ENCODE measurements at places on chromosomes 2 and 18.

GRCh38 chr2:204483608-204484081 lies 61.6 kb upstream of the PARD3B start:
- peak; percentile 85 for DNase-seq

GRCh38 chr2:238256111-238256510 lies 16.3 kb upstream of the HES6 start:
- DNase-seq = no peak

- DNase-seq = no peak
Observed at GRCh38 chr2:76928026-76928425, 594.1 kb downstream of the LRRTM4 start.

- DNase-seq = no peak
Observed at GRCh38 chr18:13218368-13218991, at the start of gene LDLRAD4. Gene LDLRAD4, plus strand, starts transcription at chr18:13218760.

DNA sequence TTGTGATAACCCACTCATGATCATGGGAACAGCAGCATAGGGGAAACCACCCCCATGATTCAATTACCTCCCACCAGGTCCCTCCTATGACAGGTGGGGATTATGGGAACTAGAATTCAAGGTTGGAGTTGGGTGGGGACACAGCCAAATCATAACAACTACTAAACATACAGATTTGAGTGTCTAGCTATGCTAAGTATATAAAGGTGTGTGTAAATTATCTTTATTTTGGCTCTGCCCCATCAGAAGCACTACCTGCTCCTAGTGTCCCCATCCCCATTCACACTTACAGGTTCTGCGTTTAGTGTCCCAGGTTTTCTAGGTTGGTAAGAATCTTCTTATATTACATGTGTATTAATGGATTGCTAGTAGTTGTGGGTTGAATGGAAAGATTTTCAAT lies 464.7 kb downstream of the EPHA4 start:
- DNase-seq = no peak

DNA sequence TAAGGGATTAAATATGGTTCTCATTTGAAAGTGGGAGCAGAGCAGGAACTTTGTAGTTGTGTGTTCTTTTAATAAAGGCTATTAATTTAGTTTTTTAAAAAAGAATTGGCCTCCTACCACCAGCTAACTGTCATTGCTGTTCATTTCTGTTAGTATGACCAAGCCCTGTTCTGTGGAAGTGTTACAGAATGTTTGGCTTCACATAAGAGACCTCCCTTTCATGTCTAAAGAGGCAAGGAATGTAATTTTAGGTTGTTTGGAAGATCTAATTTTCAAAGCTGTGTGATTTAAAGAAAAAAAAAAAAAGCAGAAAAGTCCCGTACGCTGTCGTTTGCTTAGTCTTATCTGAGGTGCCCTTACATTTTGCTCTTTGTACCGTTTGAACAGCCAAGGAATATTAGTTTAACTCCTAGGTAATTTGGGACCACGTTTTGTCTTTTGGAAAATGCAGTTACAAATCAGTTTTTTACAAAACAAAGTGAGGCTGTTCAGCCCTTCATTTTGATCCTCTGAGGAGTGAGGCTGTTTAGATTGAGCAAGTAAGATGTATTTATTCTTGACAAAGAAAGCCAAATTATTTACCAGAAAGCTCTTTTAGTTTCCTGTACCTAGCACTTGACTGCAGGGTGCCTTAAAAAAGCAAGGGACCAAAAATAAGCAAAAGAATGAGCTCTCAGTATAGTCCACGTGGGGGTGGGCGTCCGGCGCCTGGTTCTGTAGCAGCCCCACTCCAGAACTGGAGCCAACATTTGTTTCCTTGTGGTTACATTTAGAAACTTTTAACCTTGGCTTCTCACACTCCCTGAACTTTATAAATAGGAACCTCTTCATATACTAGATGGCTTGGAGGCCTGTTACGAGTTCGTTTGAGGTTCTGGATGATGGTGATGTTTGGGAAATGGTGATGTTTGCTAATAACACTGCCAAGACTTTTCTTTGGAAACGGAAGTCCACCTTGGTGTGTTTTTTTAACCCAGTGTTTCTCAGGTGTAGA lies 136.2 kb downstream of the FMNL2 start:
- no peak for DNase-seq

DNA sequence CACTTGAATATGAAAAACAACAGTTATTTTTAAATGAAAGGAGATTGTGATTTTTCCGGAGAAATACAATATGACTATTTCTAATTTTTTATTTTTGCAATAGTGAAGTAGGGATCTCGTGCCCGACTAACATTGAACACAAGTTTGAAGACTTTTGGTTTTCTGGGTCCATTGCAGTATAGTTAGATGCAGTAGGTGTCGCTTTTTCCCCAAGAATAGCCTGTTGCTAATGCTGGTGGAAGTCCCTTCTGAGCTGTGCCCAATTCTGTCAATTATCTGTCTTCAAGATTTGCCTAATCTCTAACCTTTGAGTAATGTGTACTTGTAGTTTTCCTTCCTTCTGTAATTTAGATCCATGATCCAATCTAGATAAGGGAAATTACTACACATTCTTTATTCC lies 36.5 kb downstream of the SEMA4F start:
- DNase-seq = peak; percentile 78

DNA sequence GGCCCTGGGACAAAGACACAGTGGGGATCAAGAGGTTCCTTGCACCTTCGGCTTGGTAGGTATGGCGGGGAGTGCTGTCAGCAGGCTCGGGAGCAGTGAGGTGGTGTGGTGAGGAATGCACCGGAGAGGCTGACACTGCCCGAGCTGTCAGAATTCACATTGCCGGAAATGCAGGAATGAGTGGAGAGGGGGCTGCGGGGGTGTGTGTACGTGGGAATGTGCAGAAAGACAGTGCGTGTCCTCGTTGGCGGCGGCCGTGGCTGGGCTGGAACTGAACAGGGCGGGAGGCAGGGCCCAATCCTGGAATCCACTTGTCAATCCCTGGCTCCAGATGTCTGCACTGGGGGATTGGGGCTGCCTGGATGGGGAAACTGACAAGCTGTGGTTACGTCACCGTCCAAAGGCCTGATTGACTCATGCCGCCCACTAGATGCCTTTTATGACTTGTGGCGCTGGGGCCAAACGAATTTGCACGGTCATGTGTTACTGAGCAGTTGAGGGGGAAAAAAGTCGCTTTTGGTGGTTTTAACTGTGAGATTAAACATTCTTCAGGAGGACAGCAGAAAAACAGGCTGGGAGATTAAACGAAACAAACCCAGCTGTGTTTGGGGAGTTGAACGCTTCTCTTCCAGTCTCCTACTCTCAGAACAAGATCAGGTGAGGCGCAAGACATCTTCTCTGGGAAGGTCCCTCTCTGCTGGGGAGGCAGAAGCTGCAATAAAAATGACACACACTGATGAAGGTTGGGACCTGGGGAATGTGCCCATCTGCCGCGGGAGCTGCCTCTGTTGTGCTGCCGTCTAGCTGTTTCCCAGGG lies 189.4 kb upstream of the GLI2 start:
- no peak for DNase-seq

GRCh38 chr2:235562065-235562747 lies 68.4 kb downstream of the AGAP1 start:
- DNase-seq = no peak

DNA sequence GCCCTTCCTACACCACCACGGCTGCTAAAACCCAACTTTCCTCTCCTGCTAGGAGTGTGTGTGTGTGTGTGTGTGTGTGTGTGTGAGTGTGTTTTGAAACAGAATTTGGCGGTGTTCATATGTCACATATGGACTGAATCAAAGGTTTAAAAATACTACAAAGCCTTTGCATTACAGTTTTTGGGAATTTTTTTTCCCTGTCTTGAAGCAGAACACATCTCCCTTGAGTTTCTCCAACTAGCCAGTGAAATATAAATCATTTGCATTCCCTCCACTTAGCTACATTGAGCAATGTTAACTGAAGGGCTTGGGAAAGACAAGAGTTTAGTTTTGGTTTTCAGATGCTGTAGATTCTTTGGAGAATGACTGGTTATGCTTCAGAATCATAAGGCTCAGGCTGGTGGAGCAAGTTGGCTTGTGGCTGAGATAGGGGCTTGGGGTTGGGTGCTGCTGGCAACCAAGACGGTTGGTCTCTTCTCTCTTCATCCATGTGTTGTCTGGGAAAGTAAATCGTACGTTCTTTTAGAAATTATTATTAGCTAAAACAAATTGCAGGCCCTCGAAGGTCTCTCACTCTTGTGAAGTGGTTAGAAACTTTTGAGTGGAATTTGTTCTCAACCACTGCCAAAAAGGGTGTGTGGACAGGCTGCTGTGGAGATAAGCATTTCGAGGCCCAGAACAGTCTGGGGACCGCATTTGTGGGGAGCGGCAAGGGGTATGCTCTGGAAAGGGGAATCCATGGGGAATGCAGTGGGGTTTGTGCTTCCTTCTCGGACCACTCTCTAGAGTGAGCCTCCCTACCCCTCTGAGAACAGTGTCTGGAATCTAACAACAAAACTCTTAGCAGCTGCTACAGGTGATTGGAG lies 1.4 kb downstream of the NRP2 start:
- no peak for DNase-seq

DNA sequence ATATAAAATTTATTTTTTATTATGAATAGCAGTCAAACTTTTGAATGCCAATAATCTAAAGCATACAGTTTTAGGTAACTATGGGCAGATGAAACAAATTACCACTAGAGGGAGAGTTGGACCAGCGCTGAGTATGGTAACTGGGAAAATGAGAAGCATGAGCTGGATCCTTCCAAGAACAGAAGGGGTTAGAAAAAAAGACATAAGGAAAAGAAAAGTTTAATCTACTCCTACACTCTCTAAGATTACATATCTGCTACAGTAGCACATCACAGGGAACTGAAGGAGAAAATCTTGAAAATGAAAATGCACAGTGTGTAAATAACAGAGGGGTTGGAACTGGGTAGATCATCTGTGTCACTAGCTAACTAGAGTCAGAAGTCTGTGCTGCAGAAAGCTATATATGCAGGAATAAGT lies 15.5 kb downstream of the REG3G start:
- DNase-seq = peak; percentile 50

DNA sequence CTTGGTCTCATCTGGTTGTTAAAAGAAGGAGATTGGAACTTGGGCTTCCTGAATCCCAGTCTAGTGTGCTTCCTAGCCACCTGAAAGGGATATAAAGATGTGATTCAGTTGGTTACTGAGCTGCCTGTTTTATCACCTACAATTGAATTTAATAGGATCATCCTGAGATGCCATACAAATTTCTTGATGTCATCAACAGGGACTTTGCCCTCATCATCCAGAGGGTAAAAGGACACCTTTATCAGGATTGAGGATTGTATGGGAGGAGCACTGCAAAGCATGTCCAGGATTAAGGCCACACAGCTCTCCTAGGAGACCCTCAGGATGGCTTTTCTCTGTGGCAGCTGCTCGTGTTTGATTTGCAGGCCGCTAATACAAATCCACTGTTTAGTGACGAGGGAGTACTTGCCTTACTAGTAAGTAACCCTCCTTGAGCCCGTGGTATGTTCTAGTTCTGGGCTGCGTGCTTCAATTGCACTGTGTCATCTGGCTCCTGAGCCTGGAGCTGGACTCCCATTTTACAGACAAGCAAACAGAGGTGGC lies 28.6 kb downstream of the SH3RF3 start:
- DNase-seq = no peak

GRCh38 chr18:59917422-59917821 lies 17.6 kb downstream of the PMAIP1 start:
- DNase-seq = peak; percentile 70

Data from OCI-M1 (cell line).